ENCODE measurements at places on chromosomes 2 and 18.

DNA sequence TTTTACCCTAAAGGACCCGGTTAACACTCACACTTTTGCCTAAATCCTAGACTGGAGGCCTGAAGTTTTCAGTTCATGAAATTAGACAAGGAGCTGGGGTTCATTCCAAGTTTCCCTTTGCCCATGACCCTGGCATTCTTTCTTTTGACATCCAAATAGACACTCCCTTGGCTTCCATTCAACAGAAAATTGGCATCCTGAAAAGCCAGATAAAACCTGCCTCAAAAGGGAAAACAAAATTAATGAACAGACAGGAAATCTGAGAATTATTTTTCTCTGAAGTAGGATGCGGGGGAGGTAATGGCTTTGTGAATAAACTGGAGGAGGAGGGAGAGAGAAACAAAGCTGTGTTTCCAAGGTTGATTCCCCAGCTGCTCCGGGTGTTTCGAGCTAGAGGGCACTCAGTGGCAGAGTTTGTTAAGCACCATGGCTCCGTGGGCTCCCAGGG lies 41.0 kb downstream of the SPP2 start:
- DNase-seq = no peak

DNA sequence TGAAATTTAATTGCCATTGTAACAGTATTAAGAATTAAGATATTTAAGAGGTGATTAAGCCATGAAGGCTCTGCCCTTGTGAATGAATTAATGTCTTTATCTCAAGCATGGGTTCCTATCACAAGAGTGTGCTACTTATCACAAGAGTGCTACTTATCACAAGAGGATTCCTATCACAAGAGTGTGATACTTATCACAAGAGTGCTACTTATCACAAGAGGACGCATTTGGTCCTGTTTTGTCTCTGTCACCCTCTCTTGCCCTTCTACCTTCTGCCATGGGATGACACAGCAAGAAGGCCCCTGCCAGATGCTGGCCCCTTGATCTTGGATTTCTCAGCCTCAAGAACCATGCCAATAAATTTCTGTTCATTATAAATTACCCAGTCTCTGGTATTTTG lies 13.2 kb upstream of the COL5A2 start:
- no peak for DNase-seq

DNA sequence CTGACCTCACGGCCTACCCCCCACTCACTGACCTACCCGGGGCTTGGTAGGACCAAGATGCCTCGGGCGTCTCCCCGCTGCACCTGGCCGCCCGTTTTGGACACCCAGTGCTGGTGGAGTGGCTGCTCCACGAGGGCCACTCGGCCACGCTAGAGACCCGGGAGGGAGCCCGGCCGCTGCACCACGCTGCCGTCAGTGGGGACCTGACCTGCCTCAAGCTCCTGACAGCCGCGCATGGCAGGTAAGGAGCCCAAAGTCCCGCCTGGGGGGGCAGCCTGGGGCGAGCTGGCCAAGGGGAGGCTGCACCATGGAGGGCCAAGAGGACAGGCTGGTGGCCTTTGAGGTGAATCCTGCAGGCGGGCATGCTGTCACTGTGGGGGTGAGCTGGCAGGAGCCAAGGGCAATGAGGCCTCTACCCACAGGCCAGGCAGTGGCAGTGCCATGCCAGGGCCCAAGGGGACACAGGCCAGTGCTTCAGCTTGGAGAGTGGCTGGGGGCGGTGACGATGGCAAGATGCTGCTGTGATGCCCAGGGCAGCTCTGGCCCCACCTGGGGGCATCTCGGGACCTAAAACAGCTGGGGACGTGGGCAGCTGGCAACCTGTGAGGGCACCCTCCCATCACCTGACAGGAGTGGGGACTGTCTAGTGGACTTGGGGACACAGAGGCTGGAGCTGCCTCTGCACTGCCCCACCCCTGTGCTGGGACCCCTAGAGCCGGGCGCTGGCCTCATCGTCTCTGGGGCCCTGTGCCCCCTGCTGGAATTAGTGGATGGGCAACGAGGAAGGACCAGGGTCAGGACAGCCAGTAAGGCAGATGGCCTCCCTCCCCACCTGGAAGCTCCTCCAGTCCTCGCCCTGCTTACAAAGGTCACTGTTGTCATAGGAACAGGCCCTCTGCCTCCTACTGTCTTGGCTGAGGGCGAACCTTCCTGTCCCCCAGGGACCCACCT lies 2.0 kb downstream of the ESPNL start:
- no peak for DNase-seq

DNA sequence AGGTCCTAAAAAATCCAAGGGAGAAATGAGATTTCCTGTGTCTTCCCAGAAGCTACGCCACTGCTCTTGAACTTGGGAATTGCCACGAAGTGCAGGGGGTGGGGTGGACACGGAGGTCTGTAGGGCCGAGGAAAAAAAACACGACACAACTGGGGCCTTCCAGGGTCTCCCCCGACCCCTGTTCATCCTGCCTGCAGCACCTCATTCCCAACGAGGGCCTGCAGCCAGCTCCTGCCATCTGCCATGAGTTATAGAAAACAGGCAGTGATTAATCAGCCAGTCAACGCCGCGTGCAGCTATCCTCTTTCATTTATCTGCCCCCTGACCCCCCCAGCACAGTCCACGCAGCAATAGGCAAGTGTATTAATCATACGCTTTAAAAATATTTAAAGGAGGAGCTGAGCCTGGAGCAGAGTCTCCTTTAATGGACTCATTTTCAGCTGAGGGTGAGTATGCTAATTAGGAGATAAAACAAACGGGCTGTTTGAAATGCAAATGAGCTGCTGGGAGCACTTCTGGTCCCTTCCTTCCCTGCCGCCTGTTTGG lies 209.9 kb downstream of the TFCP2L1 start:
- DNase-seq = no peak

DNA sequence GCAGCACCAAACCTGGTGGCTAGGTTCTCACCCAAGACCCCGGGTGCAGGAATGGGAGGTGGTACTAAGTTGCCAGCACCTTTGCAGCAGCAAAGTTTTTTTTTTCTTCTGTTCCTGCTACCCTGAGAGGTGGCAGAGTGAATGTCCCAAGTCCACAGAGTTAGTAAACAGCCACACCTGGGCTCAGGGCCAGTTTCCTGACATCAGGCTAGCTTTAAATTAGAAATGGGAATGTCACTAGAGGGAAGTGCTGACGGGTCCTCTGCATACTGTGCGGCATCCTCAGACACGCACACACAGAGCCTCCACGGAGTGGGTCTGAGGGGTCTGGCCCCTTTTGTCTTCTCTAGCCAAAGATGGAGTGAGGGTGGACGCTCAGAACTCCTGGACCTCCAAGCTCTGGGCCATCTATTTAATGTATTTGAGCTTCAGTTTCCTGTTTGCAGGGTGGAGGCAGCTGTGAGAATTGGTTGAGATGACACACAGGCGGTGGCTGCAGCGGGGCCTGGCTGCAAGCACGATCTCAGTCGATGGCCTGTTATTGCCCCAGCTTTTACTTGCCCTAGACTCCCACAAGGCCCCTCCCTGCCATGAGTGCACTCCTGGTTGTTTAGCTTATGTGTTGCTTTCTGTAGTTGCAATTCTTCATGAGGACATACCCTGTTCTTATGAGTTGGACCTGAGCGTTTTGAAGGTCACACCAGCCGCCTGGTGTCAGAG lies 751.4 kb upstream of the HS6ST1 start:
- no peak for DNase-seq

GRCh38 chr2:174593574-174594203 lies 3.9 kb downstream of the WIPF1 start:
- peak; percentile 47 for DNase-seq

GRCh38 chr18:13231151-13231550 lies 12.6 kb downstream of the LDLRAD4 start:
- no peak for DNase-seq

- no peak for DNase-seq
Measured at GRCh38 chr2:238650536-238650935, 197.3 kb upstream of the TWIST2 start.

DNA sequence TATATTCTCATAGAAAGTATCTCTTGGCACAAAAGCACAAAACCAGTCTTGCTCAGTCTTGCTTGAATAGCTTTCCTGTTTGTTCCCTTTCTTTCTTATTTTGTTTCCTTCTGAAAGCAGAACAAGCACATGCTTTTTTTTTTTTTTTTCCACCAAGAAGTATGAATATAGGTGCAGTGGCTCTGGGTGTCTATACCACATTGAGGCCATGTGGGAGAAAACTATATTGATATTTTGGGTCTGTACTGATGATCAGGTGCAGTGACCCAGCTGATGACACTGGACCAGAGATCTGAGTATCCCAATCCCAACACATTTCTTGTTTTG lies 28.7 kb downstream of the GEMIN6 start:
- no peak for DNase-seq

- no peak for DNase-seq
Measured at GRCh38 chr2:194705398-194705797, 951.6 kb upstream of the SLC39A10 start.

DNA sequence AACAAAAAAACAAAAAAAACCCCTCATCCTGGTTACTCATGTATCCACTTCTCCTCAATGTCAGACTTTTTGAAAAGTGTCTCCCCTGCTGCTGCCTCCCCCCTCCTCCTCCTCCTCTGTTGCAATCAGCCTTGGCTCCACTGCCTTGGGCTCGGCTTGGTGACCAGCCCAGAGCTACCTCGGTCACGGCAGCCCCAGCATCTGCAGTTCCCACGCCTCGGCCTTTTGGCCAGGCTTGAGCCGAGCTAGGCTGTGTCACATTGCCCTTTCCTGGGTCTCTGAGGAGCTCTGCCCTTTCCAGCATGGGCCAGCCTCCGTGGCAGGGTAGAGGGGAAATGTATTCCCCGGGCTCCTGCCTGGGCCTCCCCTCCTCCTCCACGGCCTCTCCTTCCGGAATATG lies 22.7 kb upstream of the INHBB start:
- no peak for DNase-seq

DNA sequence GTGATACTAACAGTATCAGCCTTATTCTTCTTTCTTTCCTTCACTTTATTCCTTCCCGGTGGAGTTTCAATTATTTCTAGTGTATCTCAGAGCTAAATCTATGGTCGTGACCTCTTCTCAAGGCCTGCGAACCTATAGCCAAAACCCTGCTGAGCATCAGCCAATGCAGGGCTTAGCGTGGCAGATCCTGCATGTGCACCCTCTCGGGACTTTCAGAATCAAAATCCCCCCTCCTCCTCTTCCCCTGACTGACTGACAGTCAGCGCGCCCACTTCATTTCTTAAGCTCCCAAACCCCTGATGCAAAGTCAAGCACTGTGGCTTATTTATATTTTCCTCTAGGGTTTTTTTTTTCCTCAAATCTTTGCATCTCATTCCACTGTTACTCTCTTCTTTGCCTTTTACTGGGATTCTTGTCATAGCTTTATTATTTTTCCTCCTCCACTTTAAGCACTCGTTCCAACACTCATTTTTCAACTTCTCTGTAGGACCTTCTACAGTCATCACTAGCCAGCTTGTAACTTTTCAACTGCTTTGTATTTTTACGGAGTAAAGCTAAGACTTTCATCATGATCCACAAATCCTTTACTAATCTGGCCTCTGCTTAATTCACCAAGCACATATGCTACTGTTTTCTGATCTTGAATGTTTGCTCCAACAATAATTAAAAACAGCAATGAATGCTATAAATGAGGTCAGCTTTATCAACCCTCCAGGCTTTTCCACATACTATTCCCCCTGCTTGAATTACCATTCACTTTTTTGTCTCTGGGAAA lies 896.5 kb upstream of the PIK3C3 start:
- no peak for DNase-seq

DNA sequence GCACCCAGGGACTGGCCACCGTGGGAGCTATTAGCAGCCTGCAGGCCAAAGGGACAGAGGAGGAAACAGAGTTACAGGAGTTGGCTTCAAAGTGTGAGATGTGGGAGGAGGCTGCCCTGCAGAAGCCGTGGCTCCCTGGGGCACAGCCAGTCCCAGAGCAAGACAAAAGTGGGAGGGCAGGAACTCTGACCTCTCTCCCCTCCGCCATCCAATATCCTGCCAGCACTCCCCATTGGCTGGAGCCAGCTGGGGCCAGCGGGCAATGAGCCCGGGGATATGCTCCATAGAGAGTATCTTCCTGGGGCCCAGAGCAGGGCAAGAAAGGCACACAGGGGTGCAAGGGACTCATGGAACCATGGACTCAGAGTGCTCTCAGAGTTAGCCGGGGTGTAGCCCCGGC lies 143.1 kb downstream of the INHBB start:
- no peak for DNase-seq

GRCh38 chr2:8159211-8159965 lies 522.5 kb upstream of the ID2 start:
- no peak for DNase-seq

- no peak for DNase-seq
Measured at GRCh38 chr2:238847841-238848690, at the start of gene TWIST2. TSS of gene TWIST2 (plus strand) at chr2:238848085. CDS start at chr2:238848216, 131 bp downstream.

- no peak for DNase-seq
Measured at GRCh38 chr18:23384778-23385736, 68.0 kb upstream of the RIOK3 start.

- no peak for DNase-seq
Measured at GRCh38 chr2:136060416-136060815, 57.5 kb downstream of the CXCR4 start.

- no peak for DNase-seq
Measured at GRCh38 chr2:67108231-67108630, 288.9 kb upstream of the ETAA1 start.

- DNase-seq = no peak
Measured at GRCh38 chr2:109242654-109243331, 113.8 kb downstream of the SH3RF3 start.

DNA sequence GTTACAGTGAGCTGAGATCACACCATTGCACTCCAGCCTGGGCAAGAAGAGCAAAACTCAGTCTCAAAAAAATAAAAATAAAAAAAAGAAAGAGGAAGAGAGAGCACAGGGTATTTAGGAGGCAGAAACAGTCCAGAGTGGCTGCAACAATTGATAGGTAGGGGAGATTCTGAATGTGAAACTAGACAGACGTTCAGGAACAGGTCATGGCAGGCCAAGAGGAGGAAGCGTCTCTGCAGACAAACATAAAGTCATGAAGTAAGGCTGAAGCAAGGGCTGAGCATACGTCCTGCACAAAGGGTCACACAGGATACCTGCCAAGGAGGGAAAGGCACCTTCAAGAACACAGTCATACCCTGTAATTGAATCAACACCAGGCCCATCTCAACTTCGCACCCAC lies 64.1 kb upstream of the ZNF532 start:
- DNase-seq = no peak
